Activated CD8-positive, alpha-beta memory T cell treated with anti-CD3 and anti-CD28 coated beads, Interleukin-2, amount 10 ng/mL, durations not matched to agents 7 days and 5 days (primary cell): ENCODE measurements at places on chromosomes 5 and 9.

DNA sequence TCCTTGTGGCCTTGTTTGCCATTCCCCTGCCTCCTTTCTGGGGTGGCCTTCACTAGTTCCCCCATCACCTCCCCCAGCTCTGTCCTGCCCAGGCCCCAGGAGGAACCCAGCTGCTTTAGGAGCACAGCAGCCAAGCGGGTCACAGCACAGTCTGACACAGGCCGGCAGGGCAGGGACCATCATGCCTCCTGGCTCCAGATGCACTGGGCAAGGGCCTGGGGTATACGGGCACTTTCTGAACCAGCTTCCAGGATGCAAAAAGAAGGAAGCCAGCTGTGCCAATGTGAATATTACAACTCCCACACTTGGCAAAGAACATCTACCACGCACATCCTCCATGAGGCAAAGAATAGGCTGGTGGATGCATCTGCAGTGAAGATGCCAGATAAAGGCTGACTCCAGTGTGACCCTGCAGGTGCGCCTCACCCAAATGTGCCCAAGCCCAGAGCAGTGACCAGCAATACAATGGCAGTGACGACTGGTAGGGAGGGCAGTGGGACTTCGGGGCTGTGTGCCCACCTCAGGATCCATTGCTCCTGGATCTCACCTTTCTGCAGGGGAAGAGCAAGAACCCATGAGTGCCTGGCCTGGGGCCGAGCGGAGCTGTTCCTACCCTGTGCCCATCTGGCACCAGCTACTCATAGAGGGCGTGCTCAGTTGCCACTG is 6.3 kb upstream of the IL3 start:
- no peak for DNase-seq

DNA sequence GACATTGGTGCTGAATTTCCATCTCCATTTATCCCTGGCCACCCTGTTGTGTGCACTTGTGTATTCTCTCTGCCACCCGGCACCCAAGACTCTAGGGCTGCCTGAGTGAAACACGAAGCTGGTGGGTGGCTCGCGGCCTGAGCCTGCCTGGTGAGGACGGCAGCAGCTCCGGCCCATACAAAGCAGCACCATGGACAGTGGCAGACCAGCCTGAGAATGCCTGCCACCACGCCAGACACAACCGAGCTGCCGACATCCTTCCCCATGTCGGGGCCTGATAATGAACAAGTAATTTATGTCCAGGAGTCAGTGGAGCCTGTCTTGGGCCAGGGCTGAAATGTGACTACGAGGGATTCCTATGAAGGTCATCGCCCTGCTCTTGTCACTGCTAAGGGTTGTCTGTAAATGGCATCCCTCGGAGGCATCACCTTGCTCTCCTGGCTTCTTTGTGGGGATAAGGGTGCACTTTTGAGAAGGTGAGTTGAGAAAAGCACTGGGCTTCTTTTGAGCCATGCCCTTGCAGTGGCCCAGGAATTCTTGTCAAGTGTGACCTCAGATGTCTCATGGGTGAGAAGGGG is 175.7 kb downstream of the MELK start:
- peak; percentile 60 for DNase-seq

DNA sequence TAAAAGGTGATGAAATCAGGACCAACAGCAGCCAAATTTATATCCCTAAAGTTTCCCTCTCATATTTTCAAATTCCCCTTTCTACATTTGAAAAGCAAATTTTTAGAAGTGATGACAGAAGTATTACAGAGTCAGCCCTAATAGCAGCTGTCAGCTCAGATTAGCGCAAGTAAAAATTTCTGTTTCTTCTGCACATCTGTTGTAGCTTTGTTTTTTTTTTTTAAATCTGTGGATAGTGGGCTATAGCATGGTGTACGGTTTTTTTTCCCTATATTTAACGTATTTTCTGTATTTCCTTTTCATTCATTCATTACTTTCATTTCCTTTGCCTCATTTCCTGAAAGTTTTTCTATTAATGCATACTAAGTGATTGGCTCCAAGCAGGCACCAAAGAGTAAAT is 99.1 kb downstream of the MACIR start:
- DNase-seq, result no peak

GRCh38 chr5:139725073-139725830 is 70.4 kb upstream of the PSD2 start:
- no peak for DNase-seq

DNA sequence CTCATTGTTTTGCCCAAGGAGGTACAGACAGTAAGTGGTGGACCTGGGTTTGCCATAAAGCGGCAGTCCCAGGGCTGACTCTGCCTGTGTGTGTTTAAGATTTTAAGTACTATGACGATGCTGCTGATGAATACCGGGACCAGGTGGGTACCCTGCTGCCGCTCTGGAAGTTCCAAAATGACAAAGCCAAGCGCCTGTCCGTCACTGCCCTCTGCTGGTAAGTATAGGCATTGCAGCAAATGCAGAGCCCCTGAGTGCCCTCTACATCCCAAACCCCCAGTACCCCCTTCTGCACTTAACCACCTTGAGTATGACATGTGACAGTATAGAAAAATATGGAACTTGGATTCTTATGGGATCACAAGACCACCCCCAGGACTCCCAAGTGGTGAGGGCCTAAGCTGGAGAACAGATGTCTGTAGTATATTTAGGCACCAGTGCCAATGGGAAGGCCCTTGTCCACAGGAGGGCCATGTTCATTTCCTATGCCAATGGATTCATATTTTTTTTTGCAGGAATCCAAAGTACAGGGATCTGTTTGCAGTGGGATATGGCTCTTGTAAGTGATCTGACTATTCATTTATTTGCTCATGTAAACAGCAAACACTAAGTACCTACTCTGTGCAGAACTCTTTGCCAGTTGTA is 22.0 kb downstream of the ENHO start:
- DNase-seq, result peak; percentile 83

- DNase-seq, result no peak
These were observed 111.1 kb downstream of the KCTD16 start for GRCh38 chr5:144281784-144282183.

GRCh38 chr5:80615266-80615914 is 39.1 kb upstream of the MSH3 start:
- DNase-seq, result no peak

DNA sequence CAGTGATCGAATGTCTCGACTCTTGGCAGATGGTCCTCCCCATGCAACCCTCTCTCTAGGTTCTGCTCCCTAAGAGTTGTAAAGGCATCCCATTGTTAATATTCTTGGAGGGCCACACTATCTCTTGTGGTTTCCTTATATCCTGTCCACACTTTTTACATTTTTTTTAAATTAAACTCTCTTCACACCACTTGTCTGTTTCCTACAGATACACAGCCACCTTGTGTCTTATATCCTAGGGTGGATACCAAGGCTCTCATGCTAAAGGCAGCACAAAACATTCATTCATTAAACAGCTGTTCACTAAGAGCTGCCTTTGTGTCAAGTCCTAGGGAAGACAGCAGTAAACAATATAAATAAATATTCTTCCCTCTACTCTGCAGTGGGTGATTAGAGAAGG is 60.5 kb upstream of the SHISAL2B start:
- DNase-seq, result no peak

DNA sequence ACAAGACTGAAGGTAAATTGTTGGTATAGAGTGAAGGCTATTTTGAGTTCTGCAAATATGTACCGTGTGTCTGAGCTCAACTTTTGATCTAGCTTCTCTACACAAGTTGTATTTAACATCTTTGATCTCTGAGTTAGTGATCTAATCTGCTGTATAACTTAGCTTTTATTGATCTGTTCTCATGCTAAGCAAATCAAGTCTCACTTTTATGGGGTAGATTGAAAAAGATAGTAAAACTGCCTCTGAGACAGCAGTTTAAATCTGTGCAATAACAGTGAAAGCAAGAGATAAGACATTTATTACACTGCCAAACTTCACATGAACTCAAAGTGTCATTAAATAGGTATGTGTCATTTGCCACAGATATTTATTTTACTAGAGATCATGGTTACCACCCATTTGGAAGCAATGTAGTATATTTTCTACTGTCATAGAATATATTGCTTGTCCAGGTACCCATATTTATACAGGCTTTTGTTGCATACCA is 477.3 kb downstream of the ISL1 start:
- DNase-seq, result no peak

GRCh38 chr9:33166231-33167083 is 679 bp downstream of the B4GALT1 start:
- DNase-seq, result no peak

- DNase-seq, result no peak
These were observed 3.2 kb upstream of the ANP32B start for GRCh38 chr9:97979788-97980478.

DNA sequence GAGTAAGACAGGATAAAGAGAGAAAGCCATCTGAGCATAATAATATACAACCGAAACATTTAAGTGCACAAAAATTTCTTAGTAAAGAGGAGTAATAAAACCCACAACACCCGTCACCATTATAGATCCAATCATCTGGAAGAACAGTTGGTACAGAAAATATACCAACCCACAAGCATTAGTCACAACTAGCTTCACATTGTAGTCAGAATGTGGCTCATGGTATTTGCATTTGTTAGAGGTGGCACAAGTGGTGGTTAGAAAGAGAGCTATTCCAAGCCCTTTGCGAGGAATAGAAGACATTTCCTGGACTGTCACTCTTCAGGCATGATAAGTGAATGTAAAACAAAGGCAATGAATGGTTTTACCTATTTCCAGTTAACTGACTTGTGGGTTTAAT is 677.5 kb upstream of the ST8SIA4 start:
- no peak for DNase-seq

DNA sequence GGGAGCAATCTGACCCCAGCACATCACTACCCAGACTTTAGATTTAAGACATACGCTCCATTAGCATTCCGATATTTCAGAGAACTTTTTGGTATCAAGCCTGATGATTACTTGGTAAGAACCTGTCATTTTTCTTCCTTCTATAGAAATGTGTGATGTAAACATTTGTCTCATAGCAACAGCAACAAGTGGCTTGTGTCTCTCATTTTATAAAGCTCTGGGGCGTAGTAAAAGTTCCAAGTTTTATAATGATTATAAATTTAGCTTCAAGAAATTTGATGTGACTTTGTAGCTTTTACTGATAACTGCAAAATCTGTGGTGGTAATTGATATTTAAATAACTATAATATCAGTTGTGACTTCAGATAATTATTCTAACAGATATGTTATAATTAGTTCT is 137.2 kb downstream of the PRKACG start:
- DNase-seq, result no peak

DNA sequence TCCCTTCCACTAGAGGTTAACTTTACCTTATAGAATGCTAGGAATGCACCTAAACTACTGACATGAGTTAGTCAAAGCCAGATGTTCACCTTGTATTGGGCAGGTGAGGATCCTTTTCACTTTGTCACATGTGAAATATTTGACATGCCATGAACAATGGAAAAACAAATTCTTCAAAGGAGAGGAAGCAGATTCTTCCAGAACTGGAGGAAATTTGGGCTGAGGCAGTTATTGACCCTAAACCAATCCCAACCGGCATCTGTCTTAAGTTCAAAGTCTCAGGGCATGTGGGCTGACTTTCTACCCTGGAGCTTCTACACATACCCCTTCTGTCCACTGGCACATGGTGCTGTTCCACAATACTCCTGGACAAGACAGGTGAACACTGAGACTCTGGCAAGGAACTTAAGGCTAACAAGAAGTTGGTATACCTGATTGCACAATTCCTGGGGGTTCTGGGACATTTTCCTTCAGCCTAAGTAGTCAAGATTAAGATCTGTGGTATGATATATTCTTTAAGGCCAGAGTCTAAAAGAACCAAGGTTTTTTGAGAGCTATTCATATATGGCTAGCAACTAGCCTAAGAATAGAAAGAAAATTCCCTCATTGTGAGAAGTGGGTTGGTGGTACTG is 2.6 kb downstream of the VLDLR start:
- no peak for DNase-seq

DNA sequence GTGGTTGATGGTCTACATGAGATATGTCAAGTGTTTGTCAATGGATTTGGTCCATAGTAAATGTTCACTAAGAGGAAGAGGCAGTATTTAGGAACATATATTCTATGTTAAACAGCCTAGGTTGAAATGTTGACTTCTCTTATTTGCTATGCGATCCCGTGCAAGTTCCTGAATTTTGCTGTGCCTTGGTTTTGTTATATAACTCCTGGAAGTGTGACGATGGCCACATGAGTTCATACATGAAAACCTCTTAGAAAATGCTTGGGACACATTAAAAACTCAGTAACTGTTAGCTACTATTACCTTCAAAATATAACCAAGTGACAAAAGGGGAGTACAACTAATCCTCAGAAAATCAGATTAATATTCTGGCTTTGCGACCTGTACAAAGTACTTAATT is 21.9 kb upstream of the FBXW2 start:
- DNase-seq, result no peak

DNA sequence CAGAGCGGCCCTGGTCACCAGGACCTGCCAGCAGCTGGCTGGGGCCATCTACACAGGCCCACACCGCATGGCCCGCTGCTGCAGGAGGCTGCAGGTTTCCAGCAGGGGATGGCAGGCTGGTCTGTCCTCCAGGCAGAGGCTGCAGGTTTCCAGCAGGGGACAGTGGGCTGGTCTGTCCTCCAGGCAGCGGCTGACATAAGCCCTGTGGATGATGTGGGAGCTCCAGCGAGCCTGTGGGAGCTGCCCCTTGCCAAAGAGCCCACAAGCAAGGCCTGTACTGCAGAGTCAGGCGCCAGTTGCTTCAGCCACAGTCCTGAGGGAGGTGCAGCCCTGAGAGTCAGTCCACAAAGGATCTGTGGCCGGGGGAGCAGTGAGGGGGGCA is 18.5 kb downstream of the TPPP start:
- DNase-seq, result no peak

- DNase-seq, result no peak
These were observed 52.8 kb downstream of the PRRT1B start for GRCh38 chr9:131598121-131598520.

DNA sequence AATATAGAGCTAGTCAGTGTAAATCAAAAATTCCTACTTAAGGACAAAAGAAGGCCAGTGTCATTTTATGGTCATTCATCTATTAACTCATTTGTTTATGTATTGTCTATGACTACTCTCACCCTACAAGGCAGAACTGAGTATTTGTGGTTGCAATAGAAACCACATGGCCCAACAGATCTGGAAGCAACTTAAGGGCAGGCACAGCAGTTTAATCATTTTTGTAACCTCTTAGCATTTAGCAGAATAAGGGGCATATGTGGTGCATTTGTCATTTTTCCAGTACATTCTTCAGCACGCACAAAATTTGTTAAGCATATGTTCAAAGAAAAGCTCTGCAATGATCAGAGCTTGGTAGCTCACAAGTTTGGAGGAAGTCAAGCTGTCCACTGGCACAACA is 1.1 kb downstream of the FKBP15 start:
- DNase-seq, result peak; percentile 74

DNA sequence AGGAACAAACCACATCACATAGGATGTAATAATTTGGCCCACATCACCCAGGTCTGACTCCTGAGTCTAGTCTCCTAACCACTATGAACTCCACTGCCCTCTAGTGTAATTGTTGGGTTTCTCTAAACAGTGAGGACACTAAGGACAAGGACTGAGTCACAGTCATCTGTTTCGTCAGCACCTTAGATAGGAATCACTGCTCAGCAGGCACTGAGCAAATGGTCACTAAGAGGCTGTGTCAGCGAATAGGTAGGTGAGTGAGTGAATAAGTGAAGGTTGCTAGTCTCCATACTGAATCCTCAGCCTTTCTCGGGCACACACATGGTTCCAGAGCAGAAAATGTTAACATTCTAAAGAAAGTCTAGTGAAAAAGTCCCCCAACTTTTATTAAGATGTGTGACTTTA is 278.6 kb downstream of the SPOCK1 start:
- DNase-seq, result no peak
